Activated CD4-positive, alpha-beta T cell treated with anti-CD3 and anti-CD28 coated beads, Interleukin-2, amount 50 U/mL, for 1 hour (primary cell): ENCODE measurements at places on chromosomes 1 and 21.

DNA sequence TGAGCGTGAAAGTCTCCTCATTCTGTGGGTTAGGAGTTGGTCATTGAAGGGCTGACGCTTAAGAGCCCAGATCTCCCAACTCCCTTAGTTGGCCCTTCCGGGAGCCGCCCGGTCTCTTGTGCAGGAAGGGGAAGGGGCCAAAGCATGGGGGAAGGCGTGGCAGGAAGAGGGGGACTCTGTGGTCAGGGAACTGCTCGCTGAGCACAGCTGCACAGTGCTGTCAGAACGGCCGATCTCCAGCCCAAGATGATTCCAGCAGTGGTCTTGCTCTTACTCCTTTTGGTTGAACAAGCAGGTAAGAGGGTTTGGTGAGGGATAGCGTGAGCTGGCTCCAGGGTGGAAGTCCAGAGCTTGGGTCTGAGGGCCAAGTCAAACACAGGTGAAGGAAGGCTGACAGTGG, at the start of gene FCER1G:
TSS of gene FCER1G (plus strand) at position 220 of the 400 bp plus-strand sequence. CDS start at position 247, 27 bp downstream.
- DNase-seq: no peak

GRCh38 chr21:44874497-44875315, 1.2 kb upstream of the PTTG1IP start:
- DNase-seq: peak; percentile 16

DNA sequence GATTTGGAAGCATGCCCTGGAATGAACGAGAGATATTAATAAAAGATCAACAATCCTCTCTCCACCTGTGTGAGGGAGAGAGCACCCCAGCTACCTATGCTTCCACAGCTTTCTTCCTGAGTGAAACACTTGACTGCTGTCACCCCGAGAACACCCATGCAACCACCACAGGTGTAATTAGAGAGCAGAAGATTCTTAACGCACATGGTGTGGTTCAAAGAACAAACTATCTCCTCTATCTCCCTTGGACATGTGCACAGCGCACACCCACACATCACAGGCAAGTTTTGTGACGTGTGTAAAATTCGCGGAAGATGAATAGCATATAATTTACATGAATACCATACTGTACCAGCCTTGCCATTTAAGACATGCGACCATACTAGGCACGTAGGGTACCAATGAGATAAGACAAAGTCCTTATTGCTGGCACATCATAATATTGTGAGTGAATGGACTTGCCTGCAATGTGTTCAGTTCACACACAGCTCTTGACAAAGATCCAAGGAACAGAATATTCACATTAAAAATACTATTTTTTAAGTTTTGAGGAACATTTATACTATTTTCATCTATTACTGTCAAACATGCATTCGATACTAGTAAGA, 11.6 kb downstream of the ERRFI1 start:
- DNase-seq: no peak

GRCh38 chr1:116826818-116827606, 72.8 kb downstream of the CD2 start:
- DNase-seq: peak; percentile 34

DNA sequence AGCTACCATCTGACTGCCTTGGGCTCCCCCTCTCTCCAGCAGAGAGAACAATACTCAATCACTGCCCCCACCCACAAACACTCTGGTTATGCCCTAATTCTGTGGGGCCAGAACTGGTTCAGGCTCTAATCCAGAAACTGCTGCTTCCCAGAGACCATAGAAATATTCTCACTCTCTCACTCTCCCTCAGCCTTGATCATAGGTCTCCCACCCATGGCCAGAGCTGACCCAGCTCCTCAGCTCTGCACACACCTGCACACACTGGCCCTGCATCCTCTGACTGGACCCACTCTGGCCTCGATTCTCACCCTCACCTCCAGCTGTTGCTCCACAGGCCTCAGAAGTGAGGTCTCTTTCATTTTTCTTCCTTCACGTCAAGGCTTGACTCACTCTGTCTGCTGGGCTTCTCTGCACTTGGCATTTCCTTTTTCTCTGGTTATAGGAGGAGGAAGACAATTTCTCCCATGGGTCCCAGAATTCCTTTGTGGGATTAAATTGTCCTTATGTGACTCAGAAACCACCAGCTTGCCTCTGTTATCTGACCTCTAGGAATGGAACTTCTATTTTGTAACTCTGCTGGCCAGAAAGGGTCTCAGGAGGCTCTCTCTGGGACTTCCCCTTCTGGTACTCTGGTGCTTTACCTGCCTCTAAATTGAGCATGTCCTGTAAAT, 15.6 kb upstream of the ZMYM6 start:
- DNase-seq: no peak

DNA sequence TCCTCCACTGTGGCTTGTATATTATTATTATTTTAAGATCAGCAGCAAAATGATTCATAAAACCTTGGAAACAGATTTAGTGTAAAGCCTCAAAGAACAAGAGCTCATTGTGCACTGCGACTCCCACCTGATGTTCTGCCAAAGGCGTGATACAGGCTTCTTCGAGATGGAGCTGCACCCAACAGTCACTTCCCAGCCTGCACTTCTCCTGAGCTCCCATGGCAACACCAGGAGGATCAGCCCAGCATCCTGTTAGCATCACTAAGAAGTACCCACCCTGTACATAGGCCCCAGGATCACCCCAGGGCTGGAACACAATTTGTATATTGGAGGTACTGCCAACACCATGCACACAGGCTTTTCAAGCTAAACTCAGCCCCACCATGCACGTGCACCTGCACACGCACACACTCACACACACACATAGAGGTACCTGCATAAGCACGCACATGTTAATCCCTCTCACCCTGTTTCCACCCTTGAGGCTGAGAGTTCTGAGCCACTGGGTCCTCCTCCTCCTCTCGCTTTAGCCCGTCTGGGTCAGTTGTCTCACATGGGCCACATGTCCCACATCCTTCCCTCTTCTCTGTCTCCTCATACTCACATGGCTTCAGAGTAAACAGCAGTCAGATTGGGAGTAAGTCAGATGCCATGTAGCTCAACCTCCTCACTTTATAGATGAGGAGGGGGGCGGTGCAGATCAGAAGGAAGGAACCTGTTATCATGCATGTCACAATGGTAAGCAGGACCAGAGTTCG, 281.9 kb upstream of the POU3F1 start:
- no peak for DNase-seq

DNA sequence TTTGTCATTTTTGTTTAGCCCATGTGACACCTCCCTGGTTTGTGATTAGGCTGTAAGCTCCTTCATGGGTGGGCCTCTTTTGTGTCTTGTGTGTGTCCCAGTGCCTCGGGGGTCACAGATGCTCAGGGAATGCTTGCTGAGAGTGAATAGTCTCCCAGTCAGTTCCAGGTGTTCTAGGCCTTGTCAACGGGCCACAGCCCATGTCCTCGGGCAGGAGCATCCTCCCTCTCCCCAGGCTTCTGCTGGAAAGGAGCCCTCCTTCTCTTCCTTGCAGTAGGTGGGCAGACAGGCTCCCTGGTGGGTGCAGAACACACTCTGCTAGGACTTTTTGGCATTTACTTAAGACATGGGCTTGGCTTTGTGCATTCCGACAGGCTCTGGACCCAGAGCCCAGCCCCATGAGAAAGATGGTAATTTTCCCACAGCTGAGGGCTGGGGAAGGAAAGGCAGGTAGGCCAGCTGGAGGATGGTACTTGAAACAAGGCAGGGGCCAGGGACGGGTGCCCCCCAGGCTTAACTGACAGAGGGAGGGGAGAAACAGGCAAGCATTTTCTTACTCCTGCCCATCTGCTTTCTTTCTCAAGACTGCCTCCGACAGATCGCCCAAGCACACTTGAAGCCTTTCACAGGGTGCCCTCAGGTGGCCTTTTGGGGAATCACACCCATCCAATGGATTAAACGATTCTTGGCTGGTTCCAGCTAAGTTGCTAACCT, 7.1 kb upstream of the CPLANE2 start:
- peak; percentile 75 for DNase-seq

GRCh38 chr1:218759795-218760194, 413.9 kb upstream of the LYPLAL1 start:
- DNase-seq: no peak

- no peak for DNase-seq
These were observed 125.0 kb downstream of the ADSS2 start for GRCh38 chr1:244326757-244327156.

GRCh38 chr1:6959491-6959890, 174.2 kb downstream of the CAMTA1 start:
- no peak for DNase-seq

DNA sequence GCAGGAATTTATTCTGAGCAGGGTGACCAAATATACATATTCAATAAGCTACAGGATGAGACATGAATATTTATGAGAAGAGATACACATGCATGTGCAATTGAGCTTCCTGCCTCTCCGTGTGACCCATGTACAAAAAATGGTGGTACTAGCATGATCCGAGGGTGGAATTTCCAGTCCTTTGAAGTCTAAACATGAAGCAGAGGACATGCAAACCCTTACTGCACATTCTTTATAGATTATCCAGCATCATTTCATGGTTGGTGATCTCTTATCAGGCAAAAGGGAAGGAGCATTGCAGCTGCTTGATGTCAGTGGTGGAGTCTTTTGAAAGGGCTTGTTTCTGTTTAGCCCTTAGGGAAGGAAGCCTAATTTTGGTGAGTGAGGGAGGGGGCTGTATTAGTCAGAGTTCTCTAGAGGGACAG, 448.6 kb downstream of the SETD4 start:
- DNase-seq: no peak

DNA sequence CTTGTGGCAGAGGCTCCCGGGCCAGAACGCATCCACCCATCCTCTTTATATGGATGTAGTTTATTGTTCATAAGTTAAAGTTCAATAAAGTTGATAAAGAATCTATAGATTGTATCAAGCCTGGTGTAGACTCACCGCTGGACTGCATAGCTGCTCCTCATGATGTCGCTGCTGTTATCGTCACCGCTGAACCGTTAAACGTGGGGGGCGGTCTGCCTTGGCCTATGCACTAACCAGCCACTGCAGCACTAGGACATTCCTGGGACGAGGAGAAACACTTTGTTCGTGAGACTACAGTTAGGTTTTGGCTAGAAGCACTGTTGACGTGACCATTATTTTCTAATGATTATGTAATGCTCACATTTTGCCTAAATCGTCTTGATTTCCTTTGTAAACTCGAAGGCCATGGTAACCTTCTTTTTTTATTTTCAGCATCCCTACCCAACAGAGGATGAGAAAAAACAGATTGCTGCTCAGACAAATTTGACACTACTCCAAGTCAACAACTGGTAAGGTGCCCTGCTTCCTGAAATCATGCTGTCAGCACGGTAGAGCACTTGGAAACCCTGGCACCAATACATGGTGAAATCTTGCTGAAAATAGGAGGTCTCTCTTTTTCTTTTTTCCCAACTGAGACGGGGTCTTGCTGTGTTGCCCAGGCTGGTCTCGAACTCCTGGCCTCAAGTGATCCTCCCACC, 50.2 kb downstream of the PKNOX1 start:
- no peak for DNase-seq

DNA sequence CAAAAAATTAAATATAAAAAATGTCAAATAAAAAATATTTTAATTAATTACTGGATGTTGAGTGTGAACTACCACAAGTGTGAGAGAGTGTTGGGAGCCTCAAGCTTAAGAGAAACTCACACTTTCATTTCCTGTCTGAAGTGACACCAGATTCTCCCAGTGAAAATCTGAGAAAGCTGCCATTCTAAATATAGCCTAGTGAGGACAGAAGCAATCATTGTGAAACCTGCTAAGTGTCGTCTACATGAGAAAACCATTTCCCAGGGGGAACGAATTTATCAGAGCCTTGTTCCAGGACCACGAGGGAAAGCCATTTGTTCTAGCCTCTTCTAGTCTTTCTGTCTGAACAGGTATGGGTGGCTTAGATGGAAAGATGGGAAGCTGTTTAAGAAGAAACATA, 329.3 kb upstream of the PRMT6 start:
- DNase-seq: no peak

GRCh38 chr1:105678334-105678733, 1378.1 kb upstream of the PRMT6 start:
- DNase-seq: no peak

GRCh38 chr1:186442651-186443375, 18.1 kb downstream of the PDC start:
- DNase-seq: no peak

DNA sequence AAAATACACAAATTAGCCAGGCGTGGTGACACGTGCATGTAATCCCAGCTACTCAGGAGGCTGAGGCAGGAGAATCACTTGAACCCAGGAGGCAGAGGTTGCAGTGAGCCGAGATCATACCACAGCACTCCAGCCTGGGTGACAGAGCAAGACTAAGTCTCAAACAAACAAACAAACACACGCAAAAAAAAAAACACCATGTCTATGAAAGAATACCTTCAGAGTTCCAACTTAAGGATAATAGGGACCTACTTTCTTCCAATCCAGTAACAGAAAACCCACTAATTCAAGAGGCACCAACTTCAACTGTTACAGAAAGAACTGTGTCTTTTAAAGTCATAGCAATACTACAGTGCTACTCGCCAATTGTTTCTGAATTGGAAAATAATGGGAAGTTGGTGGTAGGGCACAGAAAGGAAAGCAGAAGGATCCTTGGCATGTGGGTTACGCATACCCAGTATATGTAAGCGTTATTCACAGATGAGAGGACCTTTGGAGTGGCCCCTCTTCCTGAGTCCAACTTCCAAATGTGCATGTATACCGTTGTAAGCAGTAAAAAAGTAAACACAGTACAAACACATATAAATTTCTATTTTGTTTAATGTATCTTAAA, 87.0 kb downstream of the ACBD6 start:
- DNase-seq: no peak

DNA sequence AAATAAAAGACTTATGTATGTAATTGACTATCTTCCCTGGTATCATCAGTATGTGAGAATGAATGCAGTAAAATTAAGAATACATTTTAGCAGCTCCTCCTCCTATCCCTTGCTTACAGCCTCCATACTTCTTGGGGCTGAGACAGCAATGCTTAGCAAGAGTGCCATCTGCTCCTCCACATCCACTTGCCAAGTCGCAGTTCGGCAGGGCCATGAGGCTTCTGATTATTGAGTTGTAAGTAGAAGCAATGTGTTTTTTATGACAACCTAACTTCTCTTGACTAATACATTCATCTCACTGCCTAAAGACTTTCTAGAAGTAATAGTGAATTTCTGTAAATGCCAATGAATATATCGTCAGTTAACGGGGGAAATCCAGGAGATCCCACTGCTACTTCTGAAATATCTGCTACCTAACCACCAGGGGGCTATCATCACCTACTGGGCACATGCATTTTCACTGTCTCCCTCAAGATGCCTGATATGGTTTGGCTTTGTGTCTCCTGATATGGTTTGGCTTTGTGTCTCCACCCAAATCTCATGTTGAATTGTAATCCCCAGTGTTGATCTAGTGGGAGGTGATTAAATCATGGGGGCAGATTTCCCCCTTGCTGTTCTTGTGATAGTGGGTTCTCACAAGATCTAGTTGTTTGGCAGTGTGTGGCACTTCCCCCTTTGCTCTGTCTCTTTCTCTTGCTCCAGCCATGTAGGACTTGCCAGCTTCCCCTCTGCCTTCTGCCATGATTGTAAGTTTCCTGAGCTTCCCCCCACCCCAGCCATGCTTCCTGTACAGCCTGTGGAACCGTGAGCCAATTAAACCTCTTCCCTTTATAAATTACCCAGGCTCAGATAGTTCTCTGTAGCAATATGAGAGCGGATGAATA, 59.6 kb downstream of the EXTL2 start:
- no peak for DNase-seq
